ENCODE measurements at places on chromosomes 4 and X.

DNA sequence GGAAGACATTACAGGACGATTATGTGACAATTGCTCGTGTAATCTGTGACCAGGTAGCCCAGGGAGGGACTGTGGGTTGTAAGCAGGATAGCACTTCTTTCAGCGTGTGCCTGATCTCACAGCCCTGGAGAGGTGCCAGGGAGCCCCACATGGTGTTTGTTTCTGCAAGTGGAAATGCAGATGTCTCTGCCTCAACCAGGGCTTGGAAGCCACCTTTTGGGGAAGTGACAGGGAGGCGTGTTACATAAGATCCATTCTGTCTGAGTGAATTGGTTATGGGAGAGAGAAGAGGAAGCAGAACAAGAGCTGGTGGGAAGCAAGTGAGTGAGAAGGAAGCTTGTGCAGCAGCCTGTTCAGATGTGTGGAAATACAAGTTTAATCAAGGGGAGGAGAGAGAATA, 104.5 kb upstream of the GATB start:
- DNase-seq, result no peak

GRCh38 chrX:38045538-38046096, 39.3 kb downstream of the SYTL5 start:
- DNase-seq, result no peak

- no peak for DNase-seq
Measured at GRCh38 chr4:41329361-41329760, 72.6 kb downstream of the UCHL1 start.

DNA sequence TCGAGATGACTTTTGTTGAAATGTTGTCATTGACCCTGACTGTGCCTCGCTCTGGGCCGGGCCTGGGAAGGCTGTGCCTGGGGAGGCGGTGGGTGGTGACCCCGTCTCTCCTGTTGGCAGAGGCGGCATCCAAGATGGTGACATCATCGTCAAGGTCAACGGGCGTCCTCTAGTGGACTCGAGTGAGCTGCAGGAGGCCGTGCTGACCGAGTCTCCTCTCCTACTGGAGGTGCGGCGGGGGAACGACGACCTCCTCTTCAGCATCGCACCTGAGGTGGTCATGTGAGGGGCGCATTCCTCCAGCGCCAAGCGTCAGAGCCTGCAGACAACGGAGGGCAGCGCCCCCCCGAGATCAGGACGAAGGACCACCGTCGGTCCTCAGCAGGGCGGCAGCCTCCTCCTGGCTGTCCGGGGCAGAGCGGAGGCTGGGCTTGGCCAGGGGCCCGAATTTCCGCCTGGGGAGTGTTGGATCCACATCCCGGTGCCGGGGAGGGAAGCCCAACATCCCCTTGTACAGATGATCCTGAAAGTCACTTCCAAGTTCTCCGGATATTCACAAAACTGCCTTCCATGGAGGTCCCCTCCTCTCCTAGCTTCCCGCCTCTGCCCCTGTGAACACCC, 36.4 kb downstream of the HTRA3 start:
- DNase-seq, result no peak

DNA sequence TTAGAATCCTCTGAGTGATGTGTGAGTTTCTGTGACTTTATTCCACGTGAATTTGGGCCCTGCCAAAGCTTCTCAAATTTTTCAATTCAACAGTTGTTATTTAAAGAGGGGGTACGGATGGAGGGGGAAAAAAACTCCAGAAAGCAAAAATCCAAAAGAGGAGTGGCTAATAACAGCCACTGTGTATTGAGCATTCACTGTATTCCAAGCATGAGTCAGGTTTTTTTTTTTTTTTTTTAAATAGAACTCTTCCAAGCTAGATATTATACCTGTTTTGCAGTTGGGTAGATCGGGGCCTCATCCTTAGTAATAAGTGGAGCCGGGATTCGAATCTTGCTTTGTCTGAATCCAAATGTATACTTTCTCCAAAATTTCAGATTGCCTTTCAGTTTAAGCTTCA, 6.4 kb upstream of the RHOH start:
- DNase-seq, result no peak

DNA sequence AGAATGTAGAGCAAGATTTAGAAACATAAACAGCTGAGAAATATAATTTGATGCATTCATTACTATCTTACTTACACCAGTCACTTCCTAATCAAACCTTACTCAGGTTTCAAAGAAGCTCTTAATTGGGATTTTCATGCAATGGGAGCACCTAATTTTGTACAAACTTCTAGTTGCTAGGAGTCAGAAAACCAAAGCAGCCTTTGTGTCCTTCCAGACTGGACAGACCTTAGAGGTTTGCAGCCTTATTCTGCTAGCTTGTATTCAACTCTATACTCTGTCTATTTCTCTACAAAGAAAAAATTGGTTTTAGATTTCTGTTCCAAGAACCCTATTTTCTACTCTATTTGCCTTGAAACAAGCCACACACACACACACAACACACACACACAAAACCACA, 19.4 kb downstream of the GABRA2 start:
- no peak for DNase-seq

DNA sequence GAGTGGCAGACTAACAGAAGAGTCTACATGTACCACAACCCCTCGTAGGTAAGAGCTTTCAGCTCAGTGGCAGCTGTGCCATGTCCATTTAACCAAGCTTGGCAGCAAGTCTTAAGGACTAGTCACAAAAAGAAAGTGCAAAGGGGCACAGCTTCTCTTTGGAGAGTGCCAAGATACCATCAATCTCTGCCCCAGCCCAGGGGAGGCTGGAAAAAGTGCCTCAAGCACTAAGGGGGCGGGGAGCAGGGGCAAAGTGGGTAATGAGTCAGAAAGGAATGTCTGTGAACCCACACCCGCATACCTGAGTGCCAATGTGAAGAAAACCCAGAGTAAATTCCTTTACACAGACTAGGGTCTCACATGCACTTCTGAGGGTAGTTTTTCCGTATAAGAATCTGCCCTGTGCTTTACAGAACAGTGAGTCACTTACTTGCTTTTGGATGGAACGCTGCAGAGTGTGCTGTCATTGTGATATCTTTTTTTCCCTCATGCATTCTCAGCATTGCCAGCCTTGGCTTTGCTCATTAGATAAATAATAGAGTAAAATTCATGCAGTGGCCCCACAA, 219.8 kb downstream of the ZNF674 start:
- no peak for DNase-seq

Measured in NCI-H774 (cell line).